Left forelimb (tissue), 1 donor: ENCODE measurements at places on chromosomes 2 and 18.

GRCh38 chr2:162379719-162380580 lies 36.0 kb downstream of the GCA start:
- no peak for DNase-seq

- DNase-seq, result no peak
Measured at GRCh38 chr2:28263690-28264089, 129.0 kb upstream of the FOSL2 start.

DNA sequence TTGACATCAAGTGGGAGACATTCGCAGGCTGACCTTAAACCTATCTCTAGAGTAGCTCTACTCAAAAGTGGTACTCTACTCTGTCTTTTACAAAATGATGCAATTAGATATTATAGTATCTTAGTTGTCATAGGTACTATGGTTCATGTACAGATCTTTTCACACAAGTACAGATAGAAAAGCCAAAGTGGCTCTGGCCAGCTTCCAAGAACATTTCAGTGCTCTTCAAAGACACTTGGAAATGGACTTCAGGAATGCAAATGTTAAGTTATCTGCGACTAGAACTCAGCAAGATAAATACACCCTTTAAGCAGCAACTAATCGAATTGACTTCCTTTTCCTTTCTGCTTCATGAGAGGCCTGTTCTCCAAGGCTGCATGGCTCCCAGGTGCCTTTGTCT lies 718.7 kb upstream of the FAM98A start:
- DNase-seq, result no peak

- DNase-seq, result no peak
Measured at GRCh38 chr18:62950246-62950645, 234.9 kb downstream of the PHLPP1 start.

GRCh38 chr2:85584354-85584856 lies at the start of gene VAMP5:
Gene VAMP5 (plus strand): TSS chr2:85584431. CDS start chr2:85584491, 60 bp downstream.
- no peak for DNase-seq

GRCh38 chr2:37156071-37156856 lies 516 bp downstream of the EIF2AK2 start:
- DNase-seq, result peak; percentile 84

DNA sequence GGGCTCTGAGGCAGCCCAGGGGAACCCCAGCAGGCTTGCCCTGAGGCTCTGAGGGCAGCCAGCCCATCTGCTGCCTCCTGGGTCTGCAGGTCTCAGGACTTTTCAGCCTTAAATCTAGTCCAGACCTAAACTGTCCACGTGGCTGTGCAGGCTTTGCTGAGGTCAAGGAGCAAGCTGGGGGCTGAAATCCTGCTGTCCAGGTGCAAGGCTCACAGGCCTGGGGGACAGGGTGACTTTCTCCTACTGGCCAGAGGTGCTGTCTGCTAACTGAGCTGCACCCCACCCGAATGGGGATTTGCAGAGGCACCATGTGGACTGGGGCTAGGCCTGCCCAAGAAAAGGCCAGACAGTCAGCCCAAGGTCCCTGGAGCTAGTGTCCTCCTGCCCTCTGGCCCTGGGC lies 32.1 kb downstream of the SDC1 start:
- no peak for DNase-seq

DNA sequence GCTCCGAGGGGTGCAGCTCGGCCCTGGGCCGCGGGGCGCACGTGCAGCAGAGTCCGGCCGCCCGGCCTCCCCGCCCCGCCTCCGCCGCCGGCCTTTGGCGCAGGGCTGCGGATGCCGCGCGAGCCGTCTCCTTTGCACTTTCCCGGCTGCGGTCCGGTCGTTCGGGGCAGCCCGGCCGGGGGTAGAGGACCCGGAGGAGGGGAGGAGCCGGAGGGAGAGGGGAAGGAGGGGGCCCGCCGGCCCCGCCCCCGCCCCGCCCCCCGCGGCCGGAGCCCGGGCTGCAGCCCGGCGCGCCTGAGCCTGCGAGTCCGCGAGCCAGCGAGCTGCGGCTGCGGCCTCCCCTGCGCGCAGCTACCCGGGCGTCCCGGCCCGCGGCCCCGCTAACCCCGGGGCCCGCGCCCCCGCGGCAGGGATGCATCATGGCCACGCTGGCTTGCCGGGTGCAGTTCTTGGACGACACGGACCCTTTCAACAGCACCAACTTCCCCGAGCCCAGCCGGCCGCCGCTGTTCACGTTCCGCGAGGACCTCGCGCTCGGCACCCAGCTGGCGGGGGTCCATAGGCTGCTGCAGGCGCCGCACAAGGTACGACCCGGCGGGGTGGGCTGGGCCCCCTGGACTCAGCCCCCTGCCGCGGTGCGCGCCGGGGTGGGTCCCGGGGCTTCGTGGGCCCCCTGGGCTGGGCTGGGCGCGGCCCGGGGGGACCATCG lies at the start of gene FHOD3:
TSS of gene FHOD3 (plus strand) at position 297 of the 709 bp plus-strand sequence. CDS start at position 420, 123 bp downstream.
- DNase-seq, result peak; percentile 84

DNA sequence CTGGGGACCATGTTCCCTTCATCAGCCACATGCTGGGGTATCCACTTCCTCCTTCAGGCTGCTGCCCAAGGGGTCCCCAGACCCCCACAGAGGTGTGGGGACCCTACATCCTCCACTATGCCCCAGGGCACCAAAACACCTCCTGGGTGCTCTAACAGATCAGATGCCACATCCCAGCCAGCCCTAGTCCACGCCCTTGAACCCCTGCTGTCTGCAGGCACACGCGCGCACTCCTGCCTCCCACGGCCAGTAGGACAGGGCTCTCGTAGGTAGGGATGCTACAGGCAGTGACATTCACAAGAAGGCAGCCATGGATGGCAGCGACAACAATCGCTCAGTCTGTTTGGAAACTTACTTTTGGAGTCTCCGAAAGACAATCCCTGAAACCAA lies 3.0 kb upstream of the GPC1 start:
- DNase-seq, result peak; percentile 37

GRCh38 chr2:133077269-133077822 lies 407.3 kb upstream of the LYPD1 start:
- no peak for DNase-seq
